ENCODE measurements at places on chromosomes 12 and 14. TPM values are rescaled to one million over a fixed set of nuclear protein-coding genes. Genes with fewer than 3 reads are reported as not detected.

Gene SLCO1B1
- not detected for polyA plus RNA-seq

Gene AJUBA
- polyA plus RNA-seq: 1.5 TPM

Gene CD163L1
- 3.5 TPM for polyA plus RNA-seq

Gene SOX5
- polyA plus RNA-seq: 0.85 TPM

Gene CHMP4A
- polyA plus RNA-seq: 66.5 TPM

Gene AMDHD1
- 0.37 TPM for polyA plus RNA-seq

Gene ZFHX2
- polyA plus RNA-seq: 1.1 TPM

Gene PGF
- 4.8 TPM for polyA plus RNA-seq

Gene GYS2
- not detected for polyA plus RNA-seq

Gene SYNDIG1L
- not detected for polyA plus RNA-seq

Gene TM9SF1
- 28.2 TPM for polyA plus RNA-seq

Measured in stomach (tissue), 19 donors.